Mesothelial cell of epicardium (in vitro differentiated cells): ENCODE measurements at places on chromosomes 5 and 9.

- DNase-seq: no peak
Measured at GRCh38 chr9:133463864-133464615, 4.3 kb downstream of the CACFD1 start.

DNA sequence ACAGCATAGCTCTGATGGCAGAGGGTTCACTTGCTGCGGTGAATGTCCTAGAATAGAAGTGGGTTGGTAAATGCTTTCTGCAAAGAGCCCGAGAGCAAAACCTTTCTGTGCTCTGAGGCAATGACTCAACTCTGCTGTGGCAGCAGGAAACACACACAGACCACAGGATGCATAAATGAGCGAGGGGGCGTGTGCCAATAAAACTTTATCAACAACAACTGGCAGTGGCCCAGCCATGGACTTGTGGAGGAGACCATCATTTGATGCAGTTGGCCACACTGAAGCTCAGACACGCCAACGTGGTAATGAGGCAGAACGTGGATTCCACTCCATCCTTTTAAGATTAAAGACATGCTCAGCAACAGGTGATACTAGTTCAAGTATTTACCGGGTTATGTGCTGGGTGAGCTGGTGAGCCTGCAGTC, 6.8 kb downstream of the MRPL36 start:
- DNase-seq: no peak

GRCh38 chr5:6496636-6497035, 48.0 kb downstream of the UBE2QL1 start:
- no peak for DNase-seq

DNA sequence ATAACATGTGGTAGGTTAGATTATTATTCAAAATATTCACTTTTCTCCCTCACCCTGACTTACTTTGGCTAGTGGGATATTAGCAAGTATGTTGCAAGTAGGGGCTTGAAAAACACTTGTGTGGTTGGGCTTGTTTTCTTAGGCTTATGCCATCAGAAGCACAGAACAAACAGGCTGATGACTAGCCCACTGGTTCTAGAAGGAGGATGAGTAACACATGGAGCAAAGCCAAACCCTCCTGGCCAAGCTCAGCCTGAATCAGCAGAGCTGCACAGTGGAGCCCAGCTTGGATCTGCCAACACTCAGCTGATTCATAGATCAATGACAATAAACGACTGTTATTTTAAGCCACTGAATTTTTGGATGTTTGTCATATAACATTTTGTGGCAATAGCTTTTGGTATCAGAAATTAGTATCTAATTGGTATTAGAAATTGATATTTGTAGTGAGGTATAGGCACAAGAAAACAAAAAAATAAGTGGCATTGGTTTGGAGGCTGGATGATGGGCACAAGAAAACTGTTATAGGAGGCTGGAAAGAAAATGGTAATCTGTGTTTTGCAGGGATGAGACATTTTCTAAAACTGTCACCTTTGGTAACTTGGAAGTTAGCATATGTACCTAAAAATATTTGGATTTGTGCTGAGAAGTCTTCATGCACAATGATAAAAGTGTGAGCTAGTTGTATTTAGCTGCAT, 46.1 kb upstream of the ZBED3 start:
- DNase-seq: no peak

GRCh38 chr5:83965441-83965840, 244.8 kb upstream of the HAPLN1 start:
- no peak for DNase-seq

DNA sequence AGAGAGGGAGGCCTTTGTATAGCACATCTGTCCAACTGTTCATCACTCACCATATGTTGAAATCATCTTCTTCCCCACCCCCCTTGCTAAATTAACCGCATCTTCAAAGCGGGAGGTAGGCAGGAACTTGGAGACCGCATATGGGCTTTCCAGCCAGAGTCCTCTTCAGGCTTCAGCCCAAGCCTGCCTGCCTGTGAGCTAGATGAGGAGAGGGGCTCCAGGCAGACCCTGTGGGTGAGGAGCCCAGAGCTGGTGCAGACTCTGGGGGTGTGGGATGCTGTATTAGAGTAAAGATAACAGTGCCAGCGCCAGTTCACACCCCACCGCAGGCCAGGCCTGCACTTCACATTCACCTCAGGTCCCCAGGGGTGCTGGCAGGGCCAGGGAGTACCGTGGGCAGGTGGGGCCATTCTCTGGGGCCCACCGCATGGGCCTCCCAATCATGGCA, 16.2 kb downstream of the PRRC2B start:
- no peak for DNase-seq

DNA sequence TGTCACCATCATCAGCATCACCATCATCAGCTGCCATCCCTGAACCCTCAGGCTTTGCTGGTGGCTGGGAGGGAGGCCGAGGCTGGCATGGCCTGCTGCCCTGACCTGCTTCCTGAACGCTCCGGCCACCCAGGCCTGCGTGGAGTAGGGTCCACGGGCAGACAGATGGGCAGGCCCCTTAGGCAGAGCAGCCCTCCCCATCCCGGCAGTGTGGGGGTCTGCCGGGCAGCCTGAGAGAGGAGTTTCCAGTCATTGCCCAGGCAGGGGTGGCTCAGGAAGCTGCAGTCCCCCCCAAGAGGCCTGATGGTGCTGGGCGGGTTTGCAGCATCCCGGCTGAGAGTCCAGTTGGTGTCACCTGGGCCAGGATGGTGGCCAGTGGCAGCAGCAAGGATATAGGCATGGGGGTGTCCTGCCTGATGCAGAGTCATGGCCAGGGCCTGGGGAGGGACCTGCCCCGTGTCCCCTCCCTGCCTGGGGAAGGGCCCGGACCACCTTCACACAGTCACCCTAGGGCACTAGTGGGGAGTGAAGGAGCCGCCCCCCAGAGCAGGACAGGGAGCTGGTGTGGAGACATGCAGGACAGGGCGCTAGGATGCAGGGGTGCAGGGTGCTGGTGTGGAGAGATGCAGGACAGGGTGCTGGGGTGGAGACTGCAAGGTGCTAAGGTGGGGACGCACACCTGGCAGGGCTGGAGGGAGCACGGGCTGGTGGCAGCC, 7.7 kb upstream of the EGFL7 start:
- DNase-seq: no peak

DNA sequence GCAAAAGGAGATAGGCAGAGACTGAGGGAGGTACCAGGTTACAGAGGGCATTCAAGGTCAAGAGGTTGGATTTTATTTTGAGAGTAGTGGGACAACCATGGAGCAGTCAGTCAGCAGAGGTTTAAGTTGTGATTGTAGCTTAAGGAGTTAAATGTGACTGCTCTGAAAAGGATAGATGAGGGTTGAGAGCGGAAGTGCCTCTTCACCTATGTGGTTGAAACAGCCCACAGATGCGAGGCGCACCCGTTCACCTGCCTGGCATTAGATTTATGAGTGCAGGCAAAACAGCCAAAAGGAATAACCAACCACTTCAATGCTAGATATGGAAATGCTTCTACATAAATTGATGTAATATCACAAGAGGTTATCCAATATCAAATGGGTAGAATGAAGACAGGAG, 8.4 kb downstream of the ZNF474 start:
- DNase-seq: no peak

GRCh38 chr9:129714511-129715061, 38.3 kb downstream of the PTGES start:
- DNase-seq: no peak

- DNase-seq: no peak
Measured at GRCh38 chr5:137220523-137220927, 278.6 kb downstream of the SPOCK1 start.
